ENCODE measurements at places on chromosomes 6 and 20.

DNA sequence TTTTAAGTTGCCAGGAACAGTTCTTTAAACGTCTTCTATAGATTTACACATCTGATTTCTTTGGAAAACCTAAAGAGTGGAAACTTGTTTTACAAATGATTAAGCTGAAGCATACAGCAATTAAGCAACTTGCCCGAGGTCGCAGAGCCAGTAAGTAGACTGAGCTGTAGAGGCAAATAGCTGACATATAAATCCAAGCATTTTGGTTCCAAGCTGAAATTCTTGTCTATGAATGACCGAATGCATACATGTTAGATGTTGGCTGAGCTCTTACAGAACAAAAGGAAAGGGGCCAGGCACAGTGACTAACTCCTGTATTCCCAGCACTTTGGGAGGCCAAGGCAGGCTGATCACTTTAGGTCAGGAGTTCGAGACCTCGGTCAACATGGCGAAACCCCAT is 101.8 kb upstream of the SGK1 start:
- no peak for DNase-seq

DNA sequence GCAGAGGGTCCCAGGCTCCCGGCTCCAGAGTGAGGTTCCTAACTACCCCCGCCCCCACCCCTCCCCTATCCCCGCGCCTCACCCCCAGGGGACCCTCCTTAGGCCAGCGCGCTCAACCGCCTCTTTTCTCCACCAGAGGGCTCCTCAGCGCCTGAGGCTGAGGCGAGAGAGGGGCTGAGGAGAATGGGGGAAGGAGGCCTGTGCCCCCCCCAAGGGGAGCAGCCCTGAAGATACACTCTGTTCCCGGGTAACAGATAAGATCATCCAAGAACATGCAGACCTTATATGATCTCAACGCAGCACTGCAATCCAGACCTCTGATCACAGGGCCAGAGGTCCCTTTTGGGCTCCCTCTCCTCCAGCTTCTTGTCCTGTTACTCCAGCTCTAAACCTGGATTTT is 43.3 kb upstream of the MRPS10 start:
- DNase-seq: peak; percentile 17

GRCh38 chr20:46544576-46544975 is 5.9 kb downstream of the OCSTAMP start:
- no peak for DNase-seq

- DNase-seq: no peak
Measured at GRCh38 chr20:62297449-62298227, 5.2 kb upstream of the ADRM1 start.

DNA sequence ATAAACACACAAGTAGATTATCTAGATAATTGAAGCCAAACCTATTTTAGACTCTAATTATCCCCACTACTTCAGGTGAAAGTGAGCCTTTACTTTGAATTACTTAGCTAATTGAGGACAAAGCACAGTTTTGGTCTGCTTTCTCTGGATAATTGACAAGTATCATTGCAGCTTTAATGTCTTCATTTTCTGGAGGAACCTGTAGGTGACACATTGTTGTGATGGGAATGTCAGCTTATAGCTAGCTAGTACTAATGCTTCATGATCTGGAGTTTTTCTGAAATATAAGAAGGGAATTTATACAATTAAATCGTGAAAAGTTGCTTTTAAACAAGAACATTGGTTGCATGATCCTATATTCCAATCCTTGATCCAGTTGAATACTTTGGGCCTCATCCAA is 319.3 kb upstream of the CITED2 start:
- DNase-seq: no peak

DNA sequence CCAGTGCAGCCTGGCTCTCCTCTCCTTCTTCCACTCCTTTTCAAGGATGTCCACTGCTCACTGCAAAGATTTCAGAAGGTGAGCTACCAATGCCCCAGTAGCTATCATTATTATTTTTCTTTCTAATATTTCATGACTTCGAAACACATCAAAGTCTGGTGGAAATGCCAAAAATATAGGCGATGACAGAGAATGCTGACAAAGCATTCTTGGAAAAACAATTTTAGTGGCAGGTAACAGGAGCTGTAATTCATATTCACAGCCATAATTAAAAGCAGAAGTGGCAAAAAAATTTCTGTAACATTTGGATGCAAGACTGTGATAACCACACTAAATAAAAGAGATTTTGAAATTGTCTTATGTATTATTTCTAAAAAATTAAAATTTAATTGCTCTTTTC is 133.6 kb downstream of the RALGAPA2 start:
- no peak for DNase-seq

DNA sequence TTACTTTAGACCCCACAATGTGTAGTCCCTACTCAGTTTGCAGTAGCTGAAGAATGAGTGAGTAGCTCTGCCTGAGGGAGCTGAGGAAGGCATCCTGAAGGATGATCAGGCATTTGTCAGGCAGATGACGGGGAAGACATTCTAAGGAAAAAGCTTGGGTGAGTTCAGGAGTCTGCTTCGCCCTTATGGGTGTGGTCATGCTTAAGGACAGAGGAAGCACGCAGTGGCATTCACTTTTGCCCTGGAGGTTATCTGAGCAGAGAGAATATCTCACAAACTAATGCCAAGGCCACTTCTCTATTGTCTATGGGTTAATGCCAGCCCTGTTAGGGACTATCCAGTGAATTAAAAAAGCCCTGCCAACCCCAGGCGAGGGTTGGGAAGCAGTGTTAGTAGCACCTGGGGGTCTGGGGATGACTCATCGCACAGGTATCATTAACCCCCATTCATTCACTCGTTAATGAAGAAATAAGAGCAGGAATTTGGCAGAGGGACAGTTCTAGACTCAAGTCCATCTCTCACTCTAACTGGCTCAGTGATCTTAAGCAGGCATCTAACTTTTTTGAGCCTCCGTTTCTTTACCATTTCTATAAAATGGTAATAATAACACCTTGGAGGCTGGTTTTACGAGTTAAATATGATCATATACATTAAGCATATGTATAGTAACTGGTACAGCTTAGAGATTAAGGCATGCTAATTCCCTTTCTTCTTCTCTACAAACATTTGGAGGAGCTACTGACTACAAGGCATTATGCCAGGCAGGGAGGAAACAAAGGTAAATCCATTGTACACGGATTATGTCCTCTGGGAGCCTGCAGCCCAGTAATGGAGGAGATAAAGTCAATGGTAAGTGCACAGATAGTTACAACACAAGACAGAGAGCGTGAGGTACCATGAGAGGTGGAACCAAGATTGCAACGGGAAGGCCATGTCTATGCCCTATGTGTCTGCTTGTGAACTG is 93.2 kb upstream of the AKIRIN2 start:
- DNase-seq: no peak

- DNase-seq: no peak
Measured at GRCh38 chr6:156347246-156347645, 429.9 kb upstream of the ARID1B start.

DNA sequence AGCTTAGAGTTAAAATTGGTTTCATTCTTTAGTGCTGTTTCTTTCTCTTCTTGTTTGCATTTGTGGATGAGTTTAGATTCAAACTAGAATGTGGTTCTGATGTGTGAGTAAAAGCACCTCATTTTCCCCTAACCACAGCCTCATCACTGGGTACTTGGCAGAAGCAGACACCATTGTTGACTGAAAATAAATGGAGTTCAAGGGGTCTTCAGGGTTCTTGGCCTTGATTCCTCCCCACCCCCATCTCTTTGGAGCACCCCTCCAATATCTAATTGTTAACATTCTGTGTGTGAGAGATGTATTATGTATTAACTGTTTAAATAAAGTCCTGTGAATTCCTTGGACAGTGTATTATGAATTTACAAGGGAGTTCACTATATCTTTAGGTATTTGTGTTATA is 59.6 kb downstream of the JARID2 start:
- no peak for DNase-seq

GRCh38 chr6:149963212-149963461 is 606 bp upstream of the ULBP1 start:
- DNase-seq: no peak

- DNase-seq: no peak
Measured at GRCh38 chr6:51571168-51571567, 516.2 kb downstream of the PKHD1 start.

DNA sequence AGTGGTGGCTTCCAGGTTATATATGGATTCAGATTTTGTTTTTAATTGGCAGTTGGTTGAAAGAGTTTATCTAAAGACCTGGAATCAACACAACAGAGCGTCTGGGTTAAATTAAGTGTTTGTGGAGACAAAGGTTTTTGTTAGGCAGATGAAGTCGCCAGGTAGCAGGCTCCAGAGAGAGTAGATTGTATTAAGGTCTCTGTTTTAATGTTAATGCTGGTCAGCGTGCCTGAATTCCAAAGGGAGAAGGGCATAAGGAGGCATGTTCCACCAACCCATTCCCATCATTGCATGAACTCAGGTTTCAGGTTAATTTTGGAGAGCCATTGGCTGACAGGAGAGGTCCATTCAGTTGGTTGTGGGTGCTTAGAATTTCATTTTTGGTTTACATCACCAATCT is 744.1 kb upstream of the GJE1 start:
- no peak for DNase-seq

DNA sequence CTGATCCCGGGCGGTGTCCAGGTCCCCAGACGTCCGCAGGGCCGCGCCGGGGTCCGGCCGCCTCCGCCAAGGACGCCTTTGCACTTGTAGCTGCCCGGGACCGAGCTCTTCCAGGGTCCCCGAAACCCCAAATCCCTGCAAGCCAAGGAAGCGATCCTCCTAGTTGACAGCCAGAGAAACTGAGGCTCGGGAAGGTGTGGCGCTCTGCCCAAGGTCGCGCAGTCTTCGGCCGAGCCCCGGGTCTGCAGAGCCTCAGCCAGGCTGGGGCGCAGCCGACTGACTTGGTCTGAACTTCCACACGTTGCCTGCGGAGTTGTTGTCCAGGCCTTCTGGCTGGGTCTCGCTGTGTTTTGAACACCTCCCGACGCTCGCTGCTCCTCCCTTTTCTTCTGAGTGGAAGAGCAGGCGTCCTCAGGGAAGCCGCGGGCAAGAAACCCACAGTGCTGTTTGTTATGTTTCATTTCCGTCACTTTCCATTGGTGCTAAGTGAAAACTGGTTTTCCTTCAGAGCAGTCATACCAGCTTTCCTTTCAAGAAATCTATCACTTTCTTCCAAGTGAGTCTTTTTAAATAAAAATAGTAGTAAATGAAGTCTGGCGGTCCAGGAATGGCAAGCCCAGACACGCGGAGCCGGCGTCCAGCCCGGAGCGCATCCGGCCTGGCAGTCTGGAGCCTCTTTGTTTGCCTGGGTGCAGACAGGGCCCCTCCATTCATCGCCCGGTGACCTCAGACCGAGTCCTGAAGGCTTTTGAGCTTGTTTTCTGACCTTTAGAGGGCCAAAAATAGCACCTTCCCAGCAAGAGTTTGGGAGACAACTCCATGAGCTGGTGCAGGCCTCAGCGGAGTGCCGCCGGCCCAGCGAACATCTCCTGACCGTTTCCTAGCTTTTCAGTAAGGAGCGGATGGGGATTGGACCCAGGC is 698 bp downstream of the FAM210B start:
- DNase-seq: no peak

DNA sequence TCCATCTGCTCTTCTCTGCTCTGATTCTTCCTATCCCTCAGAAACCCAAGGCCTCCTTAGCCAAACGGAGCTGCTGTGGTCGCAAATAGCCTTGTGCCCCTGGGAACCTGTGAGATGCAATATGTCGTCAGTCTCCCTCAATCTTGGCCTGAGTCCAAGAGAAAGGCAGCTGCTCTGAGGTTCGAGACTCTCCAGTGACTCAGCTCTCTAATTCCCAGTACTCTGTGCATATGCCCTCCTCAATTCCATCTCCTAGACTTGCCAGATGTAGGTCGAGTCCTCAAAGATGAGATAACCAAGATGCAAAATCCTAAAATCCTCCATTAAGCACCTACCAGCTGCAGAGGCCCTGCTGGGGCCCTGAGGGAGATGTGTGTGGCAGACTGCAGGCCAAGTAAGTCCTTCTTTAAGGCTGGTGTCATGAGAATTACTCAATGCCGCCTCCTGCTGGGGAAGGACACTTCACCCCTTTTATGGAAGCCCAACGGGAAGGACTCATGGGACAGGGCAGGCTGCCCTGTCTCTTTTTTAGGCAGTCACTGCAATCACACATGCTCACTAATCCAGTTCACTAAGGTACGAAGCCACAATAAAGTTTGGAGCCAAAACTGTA is 28.5 kb downstream of the C6orf15 start:
- no peak for DNase-seq

DNA sequence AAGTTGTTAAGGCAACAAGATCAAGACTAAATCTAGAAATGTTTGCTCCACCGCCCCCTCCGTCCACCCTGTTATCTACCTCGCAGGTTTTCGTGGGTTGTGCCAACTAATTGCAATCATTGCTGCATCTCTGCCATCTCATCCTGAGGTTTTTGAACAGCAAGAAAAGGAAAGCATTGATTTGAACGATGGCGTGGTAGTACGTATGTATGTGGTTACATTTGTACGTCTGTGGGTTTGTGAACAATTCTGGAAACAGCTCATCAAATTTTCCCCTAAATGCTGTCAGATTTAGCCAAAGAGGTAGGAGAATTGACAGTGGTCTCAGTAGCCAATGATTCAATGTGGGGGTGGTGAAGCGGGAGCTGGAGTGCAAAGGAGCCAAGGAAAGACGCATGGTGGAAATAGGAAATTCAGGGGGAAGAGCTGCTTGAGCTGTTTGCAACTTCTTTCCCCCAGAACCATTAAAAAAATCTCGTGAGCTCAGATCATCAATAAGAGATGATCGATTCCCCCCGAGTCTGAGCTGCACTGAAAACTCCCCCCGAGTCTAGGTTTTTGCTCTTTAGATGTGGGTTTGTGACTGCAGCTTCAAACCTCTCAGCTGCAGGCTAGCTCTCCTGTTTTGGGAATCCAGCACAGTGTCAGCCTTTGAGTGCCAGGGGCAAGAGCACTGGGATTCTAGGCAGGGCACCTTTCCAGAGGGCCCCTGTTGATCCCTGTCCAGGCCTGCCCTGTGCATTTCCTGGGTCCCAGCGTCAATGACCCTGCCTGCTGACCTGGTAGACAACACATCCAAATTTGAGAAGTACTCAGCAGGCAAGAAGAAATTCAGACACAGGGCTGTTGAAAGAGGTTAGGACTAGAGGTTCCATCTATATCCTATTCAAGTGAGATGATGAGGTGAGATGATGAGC is 72.6 kb upstream of the LY86 start:
- no peak for DNase-seq

DNA sequence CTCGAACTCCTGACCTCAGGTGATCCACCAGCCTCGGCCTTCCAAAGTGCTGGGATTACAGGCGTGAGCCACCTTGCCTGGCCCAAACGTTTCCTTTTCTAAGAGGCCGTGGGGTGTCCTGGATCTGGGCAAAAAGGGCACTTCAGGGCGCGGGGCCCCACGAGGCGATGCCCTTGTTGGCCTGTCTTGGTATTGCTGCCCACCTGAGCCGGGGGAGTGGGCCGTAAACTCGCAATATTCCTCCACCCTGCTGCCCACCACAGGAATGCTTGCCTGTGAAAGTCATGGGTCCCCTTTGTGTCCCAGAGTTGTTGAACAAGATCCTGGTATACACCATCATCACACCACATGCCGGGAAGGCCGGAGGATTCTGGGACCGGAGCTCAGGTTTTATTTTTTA is 49.0 kb downstream of the SSR1 start:
- DNase-seq: no peak

All from stimulated activated CD8-positive, alpha-beta memory T cell treated with anti-CD3 and anti-CD28 coated beads, Interleukin-7, amount 100 ng/mL, for 1 hour (primary cell).